ENCODE measurements at places on chromosomes 5 and 9.

GRCh38 chr9:99158629-99159028 is 53.7 kb downstream of the TGFBR1 start:
- no peak for DNase-seq

- DNase-seq = no peak
Observed at GRCh38 chr9:21104787-21105186, 27.0 kb upstream of the IFNB1 start.

- DNase-seq = no peak
Observed at GRCh38 chr9:70573308-70573707, 158.9 kb upstream of the KLF9 start.

DNA sequence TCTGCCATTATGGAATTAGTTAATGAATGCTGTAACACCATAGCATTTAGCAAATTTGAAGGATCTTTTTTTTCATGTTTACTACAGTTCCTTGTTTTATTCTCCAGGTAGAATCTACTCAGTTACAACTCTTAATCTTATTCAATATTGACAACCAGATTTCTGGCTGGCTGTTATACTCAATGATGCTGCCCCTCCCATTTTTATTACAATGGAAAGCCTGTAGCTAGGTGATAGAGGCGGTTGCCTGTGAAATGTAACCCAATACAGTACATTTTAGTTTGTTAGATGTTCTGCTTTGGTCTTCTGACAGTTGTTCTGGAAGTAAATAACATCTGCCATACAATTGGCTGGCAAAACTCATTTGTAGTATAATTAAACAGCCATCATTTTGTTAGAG is 294.2 kb downstream of the DMRTA1 start:
- no peak for DNase-seq

GRCh38 chr9:101087426-101087825 is 58.9 kb downstream of the PLPPR1 start:
- DNase-seq = no peak

DNA sequence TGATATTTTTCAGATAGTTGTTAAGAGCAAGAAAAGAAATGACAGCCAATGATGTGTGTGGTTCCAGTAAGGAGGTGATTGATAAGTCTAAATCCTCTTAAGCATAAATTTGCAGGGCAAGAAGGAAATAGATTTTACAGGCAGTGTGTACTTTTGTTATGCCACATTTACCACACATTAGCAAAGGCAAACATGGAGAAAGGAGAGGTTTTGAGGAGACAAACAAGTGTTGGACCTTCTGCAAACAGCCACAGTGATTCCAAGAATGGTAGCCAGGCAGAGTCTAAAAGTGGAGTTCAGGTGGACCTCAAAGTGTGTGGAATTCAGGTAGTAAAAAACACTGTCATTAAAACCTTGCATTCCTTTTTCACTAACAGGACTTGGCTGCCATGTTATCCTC is 295.9 kb upstream of the ITGA1 start:
- DNase-seq = no peak

DNA sequence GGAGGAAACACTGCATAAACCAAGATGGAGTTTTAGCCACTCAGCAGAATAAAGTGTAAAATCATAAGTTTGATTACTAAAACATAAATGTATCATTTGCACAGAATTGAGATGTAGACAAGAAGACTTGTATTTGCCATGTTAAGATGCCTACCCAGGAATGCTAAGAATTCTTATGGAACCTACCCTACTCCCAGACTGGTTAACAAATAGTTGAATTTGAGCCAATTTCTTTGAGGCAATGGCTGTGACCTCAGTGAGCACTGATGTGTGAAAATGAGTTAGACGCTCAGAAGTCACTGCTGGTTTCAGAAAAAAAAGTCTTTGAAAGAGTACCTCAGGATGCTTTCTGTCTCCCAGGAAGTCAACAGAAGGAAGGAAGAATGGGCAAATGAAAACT is 95.6 kb downstream of the ESM1 start:
- no peak for DNase-seq

DNA sequence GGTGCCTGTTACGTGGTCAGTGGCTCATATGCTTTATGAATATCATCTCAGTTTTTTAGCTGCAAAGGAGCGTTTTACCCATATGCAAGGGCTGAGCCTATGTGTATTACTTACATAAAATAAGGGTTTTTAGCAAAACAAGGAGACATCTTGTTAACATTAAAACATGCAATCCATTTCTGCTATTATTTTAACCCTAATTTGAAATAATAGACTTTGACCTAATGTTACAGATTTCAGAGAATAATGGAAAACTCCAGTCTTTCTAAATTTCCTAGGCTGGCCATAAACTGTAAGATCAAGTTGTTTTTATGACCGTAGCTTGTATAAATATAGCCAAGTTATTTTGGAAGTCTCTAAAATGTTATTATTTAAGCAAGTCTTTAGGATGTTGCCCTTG is 121.1 kb upstream of the SEMA6A start:
- DNase-seq = no peak

DNA sequence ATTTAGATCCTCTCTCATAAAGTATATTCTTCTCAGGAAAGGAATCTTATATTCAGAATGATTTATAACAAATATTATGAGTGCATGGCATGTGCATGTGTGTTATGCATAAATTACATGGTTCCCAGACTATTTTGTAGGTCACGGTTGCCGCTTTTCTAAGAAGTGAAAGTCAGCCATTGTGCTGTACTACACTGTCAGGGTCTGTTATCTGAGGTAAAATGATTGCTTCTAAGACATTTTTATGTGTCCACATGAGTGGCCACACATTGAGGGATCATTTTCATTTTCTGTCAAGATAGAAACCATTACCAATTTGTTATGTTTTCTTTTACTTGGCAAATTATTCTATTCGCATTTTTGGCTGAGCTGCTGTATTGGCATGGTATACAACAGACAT is 210.8 kb downstream of the CWC27 start:
- no peak for DNase-seq

DNA sequence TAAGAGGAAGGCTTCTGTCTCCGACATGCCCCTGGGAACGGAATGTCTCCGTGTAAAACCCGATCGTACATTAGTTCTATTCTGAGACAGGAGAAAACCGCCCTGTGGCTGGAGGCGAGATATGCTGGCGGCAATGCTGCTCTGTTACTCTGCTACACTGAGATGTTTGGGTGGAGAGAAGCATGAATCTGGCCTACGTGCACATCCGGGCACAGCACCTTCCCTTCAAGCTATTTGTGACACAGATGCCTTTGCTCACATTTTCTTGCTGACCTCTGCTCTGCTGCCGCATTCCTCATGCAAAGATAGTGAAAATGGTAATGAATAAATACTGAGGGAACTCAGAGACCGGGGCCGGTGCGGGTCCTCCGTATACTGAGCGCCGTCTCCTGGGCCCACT is 2.2 kb upstream of the DPP7 start:
- no peak for DNase-seq

- no peak for DNase-seq
Observed at GRCh38 chr5:180486636-180487149, 7.5 kb upstream of the CNOT6 start.

GRCh38 chr9:134459573-134459972 is 133.3 kb downstream of the RXRA start:
- no peak for DNase-seq

GRCh38 chr9:38482918-38483592 is 58.8 kb upstream of the IGFBPL1 start:
- DNase-seq = no peak

DNA sequence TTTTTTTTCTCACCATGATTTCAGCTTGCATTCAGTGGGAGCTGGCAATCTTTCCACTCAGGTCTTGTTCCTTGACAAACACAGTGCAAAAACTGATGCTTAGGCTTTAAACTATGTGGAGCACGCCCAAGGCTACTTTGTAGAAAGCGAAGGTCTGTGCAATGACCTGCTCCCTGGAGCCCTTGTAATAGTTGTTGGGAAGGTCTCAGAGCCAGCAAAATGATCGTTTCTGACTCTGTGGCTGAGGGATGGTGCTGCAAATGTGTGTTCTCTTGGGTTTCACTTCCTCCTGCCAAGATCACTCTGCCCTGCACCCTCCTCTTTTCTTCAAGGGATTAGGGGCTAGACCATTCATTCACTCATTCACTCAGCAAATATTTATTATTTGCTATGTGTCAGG is 249.7 kb upstream of the MAP3K1 start:
- DNase-seq = no peak

DNA sequence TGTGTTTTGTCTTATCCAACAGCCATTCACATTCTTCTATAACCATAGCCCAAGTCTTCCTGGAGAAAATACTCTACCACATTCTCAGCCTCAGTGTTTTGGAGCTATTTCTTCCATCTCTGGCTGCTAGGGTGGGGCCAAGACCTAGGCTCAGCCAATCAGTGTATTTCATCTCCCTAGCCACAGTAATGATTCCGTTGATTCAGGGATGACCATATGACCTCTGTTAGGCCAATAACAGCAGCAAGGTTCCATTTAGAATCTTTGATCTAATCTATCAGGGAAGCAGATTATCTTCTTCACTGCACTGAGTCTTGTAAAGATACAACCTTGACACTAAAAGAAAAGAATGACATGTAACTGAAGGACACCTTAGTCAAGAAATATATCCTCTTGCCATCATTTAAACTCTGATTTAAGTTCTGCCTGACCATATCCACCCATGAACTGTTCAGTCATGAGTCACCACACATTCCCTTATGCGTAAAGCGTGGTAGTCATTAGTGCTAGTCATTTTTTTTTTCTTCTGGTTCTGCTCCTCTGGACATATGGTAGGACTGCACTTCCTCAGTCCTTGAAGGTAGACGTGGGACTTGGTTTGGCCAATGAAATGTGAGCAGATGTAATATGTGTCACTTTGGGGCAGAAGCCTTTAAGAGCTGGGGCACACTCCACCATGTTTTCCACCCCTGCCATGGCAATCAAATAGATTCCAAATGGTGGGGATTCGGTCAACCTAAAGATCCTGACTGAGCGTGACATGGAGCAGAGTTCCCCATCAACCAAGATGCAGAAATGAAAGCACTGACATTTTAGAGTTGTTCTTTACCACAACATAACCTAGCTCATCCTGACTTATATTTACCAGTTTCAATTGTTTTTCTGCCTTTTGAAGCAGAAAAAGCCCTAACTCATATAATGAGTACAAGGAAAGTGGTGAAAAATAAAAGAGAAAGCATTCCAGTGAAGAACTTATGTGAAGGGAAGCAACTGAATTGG is 12.7 kb upstream of the PRELID2 start:
- DNase-seq = no peak

DNA sequence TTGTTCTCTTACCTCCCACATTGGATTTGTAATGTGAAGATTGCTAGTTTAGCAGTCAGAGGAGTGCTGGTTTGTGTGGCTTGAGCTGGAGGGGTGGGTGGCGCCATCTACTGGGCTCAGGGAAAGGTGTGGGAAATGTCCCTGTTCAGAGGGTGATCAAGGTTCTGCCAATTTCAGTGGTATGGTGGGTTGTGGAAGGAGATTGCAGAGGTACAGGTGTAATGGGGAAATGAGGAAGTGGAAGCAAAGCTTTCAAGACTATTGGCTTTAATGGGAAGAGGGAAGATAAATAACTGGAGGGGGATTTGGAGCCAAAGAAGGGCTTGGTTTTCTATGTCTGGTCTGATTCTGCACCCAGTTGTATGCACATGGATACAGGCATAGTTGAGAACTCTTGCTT is 76.4 kb downstream of the OSMR start:
- peak; percentile 32 for DNase-seq

GRCh38 chr9:70106571-70106970 is 62.9 kb downstream of the MAMDC2 start:
- DNase-seq = no peak

DNA sequence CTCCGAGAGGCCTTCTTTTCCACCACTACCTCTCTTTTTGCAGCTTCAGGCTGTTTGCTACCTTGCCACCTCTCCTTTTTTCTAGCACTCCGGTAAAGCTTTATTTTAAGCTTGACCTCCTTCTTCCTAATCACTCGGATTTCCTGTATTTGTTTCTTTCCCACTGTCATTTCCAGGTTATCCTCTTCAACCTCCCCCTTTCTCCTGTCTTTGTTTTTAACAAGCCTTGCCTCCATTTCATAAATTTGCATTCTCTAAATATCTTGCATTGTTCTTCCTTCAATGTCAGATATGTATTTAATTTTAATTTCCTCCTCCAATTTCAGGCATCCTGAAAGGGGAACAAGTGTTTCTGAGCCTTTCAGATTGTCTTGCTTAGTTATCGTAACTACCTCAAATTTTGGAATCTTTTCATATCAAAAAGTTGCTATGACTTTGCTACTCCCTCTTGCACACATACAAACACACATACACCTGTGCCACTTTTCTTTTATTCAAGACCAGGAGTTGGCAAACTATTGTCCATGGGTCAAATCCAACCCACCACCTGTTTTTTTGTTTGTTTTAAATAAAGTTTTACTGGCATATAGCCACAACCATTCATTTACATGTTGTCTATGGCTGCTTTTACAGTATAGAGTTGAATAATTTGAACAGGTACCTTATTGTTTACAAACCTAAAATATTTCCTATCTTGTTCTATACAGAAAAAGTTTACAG is 22.7 kb downstream of the DPYSL3 start:
- no peak for DNase-seq

DNA sequence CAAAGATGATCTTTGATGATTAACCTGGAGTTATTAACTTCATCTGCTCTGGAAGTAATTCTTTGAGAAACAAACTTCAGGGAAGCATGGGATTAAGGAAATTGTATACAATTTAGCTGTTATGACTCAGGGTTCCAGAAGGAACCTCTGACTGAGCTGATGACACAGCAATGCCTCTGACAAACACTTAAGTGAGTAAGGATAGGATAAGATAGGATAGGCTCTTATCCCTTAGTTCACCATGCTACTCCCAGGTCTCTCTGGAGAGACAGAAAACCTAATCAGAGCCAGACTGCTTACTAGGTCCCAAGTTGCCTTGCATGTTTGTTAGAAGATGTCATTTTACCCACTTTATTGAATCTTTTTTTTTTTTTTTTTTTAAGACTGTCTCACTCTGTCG is 12.6 kb upstream of the TMEM38B start:
- no peak for DNase-seq

- no peak for DNase-seq
Observed at GRCh38 chr9:13992138-13993088, 321.5 kb downstream of the NFIB start.

- no peak for DNase-seq
Observed at GRCh38 chr9:108876425-108876824, 14.4 kb downstream of the ACTL7A start.

GRCh38 chr5:25458628-25459027 is 813.9 kb upstream of the CDH10 start:
- no peak for DNase-seq

- no peak for DNase-seq
Observed at GRCh38 chr5:178072749-178073148, 40.6 kb upstream of the N4BP3 start.

DNA sequence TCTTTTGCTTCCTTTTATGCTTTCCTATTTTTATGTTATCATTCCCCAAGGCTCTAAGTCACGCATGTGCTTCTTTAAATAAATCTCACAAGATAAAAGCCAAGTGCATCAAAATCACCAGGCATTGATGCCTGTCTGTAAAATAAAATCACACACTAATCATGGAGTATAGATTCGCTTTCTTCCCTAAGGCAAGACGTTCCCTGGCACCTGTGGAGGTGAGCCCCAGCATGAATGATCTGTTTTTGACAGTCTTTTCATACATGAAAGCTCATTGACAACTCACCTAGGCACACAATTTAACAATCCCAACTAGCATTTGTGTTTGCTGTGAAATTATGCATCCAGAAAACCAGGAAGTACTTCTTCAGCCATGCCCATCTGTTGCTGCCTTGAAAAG is 146.9 kb upstream of the DMAC1 start:
- DNase-seq = no peak
